ENCODE measurements at places on chromosomes 16 and 17.

DNA sequence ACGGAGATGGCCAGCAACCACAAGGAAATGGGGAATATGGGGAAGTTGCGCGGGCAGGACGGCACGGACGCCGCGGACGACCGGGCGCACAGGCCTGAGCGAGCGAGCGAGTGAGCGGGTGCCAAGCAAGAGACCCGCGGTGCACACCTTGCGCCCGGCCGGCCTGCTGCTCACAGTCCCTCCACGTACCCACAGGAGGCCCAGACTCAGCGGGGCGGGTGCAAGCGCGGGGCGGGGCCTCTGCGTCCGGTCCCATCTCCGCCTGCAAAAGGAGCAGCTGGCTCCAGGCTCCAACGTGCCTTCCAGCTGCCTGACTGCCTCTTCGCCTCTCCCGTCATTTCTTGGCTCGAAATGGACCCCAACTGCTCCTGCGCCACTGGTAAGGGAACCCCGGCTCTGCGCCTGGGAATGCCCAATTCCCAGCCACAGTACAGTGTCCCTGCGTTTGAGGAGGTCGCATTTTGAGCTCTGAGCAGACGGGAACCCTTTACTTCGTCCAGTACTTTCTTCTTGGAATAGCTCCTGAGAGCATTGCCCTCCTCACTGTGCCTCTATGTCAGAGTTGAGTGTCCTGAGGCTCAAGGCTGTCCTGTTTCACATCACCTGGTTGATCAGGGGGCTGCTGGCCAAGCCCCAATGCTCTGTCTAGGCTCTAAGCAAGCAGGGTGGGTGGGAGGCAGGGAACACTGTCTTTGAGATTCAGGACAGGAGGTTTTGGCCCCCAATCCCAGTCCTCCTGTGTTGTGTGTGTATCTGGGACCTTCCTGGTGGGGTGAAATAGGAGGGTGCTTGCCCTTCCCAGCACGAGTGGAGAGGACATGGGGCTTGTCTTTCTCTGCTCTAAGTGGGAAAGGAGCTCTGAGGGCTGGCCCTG lies 8.1 kb upstream of the MT1E start:
- peak; percentile 61 for DNase-seq

DNA sequence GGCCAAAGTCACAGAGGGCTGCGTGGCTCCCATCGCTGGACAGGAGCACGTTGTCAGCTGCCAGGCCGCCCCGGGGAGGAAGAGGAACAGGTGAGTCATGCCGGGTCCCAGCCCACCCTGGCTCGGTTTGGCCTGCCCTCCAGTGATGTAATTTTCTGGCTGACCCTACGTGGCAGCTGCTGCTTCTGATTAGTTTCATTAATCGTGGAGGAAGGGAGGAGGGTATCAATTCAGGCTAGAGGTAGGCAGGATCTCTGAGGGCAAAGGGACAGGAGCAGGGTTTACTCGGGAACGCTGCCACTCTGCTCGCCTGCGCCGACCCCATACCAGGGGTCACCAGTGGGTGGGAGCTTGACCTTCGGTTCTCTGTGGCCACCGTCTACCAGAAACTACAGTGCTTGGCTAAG lies 11.7 kb upstream of the SPATA32 start:
- no peak for DNase-seq

- no peak for DNase-seq
These were observed 7.0 kb upstream of the SPATA20 start for GRCh38 chr17:50539762-50540559.

DNA sequence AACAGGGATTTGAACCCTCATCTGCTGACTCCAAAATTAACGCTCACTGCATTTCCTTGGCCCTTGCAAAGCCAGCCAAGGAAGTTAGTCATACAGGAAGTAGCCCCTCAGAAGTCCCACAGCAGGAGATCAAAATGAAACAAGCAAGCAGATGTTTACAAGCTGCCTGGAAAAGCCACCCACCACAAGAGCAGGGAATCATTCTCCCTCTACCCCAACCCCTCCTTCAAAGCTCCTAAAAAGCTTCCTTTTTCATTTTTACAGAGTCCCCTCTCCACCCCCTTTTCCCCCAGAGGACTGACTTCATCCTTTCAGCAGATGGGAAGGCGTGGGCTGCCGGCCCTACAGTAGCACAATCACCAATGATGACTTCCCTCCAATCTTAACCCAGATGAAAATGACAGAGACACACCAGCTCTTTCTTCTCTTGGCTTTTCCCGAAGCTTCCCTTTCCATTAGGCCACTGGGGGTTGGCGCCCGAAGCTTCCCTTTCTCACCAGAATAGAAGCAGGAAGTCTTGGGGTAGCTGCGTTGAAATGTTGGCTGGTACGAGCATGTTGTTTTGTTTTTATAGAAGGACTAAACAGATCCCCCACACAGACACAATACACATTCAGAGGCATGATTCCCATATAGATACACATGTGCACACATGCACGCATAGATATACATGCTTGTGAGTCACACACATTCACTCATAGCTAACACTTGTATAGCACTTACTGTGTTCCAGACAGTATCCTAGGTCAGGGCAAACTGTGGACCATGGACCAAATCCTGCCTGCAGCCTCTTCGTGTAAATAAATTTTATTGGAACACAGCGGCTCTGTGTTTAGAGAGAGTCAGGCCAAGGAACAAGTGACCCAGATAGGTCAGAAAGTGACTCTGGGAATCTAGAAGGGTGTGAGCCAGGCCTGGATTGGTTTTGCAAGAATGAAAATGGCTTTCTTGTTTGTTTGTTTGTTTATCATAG lies 17.4 kb downstream of the ITPRIPL2 start:
- peak; percentile 50 for DNase-seq

DNA sequence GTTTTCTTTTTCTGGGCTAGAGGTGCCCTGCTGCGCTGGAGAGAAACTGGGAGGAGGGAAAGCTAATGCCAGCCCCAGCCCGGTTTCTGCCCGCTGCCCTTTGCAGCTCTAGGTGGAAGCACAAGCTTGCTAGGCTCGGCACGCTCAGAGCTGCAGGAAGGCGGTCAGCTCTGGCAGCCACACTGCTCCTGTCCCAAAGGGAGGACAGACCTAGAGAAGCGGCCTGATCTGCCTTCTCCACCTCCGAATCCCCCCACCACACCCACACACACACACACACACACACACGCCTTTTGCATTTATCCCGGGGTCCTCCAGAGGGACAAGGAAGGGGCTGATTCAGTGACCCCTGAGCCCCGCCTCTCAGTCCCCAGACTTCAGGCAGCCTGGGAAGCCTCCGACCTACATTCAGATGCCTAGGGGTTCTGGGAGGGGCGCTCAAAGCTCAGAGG lies 418.1 kb downstream of the SOX9 start:
- DNase-seq = no peak

- peak; percentile 15 for DNase-seq
These were observed 2.8 kb upstream of the IRX3 start for GRCh38 chr16:54289242-54289944.

DNA sequence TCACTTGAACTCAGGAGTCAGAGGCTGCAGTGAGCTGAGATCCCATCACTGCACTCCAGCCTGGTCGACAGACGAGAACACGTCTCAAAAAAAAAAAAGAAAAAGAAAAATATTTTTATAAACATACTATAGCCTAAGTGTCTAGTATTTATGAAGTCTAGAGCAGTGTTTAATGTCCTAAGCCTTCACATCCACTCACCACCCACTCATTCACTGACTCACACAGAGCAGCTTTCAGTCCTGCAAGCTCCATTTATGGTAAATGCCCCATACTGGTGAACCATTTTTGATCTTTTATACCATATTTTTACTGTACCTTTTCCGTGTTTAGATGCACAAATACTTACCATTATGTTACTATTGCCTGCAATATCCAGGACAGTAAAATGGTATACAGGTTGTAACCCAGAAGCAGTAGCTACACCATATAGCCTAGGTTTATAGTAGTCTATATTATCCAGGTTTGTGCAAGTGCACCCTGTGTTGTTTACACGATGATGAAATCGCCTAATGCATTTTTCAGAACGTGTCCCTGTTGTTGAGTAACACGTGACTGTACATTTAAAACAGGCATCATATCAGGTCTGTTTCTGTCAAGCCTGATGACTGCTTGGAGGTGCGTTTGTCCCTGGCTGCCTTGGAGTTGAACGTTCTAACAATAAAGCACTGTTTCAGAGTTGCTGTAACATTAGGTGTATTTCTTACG lies 10.1 kb downstream of the NUDT7 start:
- no peak for DNase-seq

DNA sequence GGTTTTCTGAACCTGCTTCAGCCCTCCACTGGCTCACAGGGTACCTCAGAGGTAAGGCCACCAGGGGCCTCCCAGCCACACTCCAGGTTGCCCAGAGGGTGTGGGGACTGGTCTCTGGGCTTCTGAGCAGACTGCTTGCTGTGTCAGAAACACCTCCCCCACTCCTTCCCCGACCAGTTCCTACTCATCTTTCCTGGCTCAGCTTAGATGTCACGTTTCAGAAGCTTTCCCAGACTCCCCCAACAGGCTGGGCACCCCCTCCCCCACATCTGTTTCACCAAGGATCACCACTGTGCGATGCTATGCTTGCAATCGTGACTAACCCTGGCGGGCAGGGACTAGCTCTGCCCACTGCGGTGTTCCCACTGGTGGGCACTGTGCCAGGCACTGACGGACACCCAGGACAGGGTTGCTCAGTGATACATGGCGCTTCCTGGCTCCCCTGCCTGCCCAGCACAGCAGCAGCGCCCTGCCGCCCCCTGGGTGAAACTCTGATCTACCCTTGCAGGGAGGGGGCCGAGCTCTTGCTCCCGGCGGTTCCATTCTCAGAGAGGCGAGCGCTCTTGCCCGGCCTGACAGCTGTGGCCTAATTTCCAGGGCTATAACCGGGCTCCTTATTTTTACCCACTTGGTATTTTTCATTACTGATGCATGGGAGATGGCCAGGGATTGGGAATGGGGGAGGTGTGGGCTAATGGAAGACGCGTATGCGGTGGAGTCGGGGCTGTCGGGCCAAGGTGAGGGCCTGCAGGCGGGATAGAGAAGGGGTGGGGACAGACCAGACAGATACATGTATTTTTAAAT lies 29.4 kb upstream of the MTSS2 start:
- peak; percentile 33 for DNase-seq

DNA sequence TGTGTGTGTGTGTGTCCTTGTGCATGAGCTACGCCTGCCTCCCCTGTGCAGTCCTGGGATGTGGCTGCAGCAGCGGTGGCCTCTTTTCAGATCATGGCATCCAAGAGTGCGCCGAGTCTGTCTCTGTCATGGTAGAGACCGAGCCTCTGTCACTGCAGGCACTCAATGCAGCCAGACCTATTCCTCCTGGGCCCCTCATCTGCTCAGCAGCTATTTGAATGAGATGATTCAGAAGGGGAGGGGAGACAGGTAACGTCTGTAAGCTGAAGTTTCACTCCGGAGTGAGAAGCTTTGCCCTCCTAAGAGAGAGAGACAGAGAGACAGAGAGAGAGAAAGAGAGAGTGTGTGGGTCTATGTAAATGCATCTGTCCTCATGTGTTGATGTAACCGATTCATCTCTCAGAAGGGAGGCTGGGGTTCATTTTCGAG lies 22.5 kb downstream of the STAT5A start:
- no peak for DNase-seq

DNA sequence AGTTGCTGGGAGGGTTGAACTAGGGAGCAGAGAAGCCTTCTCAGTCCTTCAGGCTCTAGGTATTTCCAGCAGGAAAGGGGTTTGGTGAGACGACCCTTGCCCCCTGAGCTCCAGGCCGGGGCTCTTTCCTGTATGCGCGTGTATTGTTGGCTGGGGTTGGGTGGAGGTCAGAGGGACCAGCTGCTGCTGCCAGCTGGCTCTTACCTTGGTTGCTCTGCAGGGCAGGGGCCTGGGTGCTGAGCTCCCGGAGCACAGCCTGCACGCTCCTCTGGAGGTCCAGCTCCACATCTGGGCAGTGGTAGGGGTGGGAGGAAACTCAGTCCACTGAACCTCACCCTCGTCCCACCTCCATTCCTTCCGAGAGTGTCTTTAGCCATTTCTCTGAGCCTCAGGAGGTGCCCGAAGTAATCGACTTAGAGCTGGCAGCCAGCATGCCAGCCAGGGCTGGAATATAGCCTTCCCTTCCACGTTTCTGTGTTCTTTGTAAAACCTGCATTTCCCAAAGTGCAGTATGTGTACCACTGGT lies 28.0 kb downstream of the PIK3R6 start:
- no peak for DNase-seq

- DNase-seq = no peak
These were observed 15.3 kb upstream of the CACNA1H start for GRCh38 chr16:1137604-1138003.

GRCh38 chr16:29675811-29676643 lies 3.0 kb upstream of the QPRT start:
- DNase-seq = peak; percentile 83

GRCh38 chr16:23274968-23275367 lies 27.1 kb upstream of the SCNN1B start:
- DNase-seq = no peak

- no peak for DNase-seq
These were observed at the start of gene AANAT for GRCh38 chr17:76467366-76467765. AANAT (plus strand) TSS chr17:76467603; CDS start chr17:76468747, 1,144 bp downstream.

- no peak for DNase-seq
These were observed 43.4 kb downstream of the CCDC42 start for GRCh38 chr17:8701221-8701620.

- no peak for DNase-seq
These were observed 7.0 kb upstream of the ODF4 start for GRCh38 chr17:8332688-8333087.

GRCh38 chr16:23670137-23670776 lies 8.4 kb upstream of the PLK1 start:
- no peak for DNase-seq

DNA sequence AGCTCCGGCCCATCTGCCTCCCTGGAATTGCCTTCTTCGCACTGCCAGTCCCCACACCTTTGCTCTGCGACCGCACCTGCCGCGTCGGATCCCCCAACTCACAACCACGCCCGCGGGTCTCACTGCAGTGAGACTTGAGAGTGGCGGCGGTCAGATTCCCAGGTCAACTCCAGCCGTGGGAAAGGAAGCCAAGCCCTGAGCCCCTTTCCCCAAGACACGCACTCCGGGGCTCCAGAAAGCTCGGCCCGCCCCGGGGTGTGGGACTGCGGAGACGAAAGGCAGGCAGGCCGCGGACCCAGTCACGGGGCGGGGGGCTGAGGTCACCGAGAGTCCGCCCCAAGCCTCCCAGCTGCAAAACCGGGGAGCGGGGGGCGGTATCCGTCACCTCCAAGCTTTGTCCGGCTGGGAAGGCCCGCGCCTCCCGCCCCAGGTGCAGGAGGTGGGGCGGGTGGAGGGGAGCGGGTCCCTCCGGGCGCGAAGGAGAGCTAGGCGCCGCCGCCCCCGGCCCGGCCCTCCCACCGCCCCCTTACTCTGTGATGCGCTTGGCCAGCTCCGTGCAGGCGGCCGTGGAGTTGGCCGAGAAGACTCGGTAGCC lies 615 bp downstream of the PRPSAP1 start:
- DNase-seq = peak; percentile 47

GRCh38 chr16:19522397-19522732 lies 467 bp upstream of the GDE1 start:
- DNase-seq = no peak

- no peak for DNase-seq
These were observed at the start of gene CNGB1 for GRCh38 chr16:57970970-57971369. CNGB1 (minus strand) TSS chr16:57971128; CDS start chr16:57967286, 3,842 bp downstream.

- DNase-seq = peak; percentile 85
These were observed 213.9 kb downstream of the MRTFB start for GRCh38 chr16:14284930-14285512.
